ENCODE measurements at places on chromosomes 7 and 10. TPM values are rescaled to one million over a fixed set of nuclear protein-coding genes. Genes with fewer than 3 reads are reported as not detected.

POP7 gene
- 21.7 TPM for total RNA-seq

SH2B2 gene
- total RNA-seq: 32.1 TPM

PIK3CG gene
- 62.0 TPM for total RNA-seq

NPSR1 gene
- not detected for total RNA-seq

AGBL3 gene
- total RNA-seq: 6.1 TPM

All from activated B cell treated with CpG ODN at 0.5 μM for 24 hours (primary cell).